Mesenchymal stem cell (in vitro differentiated cells and primary cell): ENCODE measurements at places on chromosomes 5 and 9.

GRCh38 chr9:79565245-79565644 lies 6.5 kb upstream of the TLE4 start:
- DNase-seq = no peak

GRCh38 chr5:61679562-61679961 lies 347.5 kb downstream of the ZSWIM6 start:
- DNase-seq = no peak

- peak; percentile 47 for DNase-seq
Measured at GRCh38 chr9:69658987-69659675, 13.0 kb downstream of the APBA1 start.

- DNase-seq = no peak
Measured at GRCh38 chr5:82584631-82585030, 306.5 kb upstream of the RPS23 start.

DNA sequence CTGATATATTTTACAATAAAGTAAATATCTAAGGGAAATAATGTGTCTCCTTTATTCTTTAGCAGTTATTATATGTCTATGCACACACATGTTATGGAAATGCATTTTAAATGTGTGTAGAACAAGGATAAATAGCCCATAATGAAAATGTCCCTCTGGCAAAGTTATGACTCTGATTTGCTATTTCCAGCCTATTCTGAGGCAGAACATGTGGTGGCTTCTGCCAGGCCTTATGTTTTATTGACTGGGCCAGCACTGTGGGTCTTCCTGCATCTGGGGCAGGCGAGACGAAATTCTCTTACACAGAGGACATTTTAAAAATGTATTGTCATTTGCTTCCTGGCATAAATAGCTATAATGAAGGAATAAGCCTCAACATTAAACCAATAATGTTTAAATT lies 52.8 kb downstream of the S1PR3 start:
- DNase-seq = no peak

- DNase-seq = peak; percentile 15
Measured at GRCh38 chr5:135921388-135921787, 25.7 kb upstream of the IL9 start.

DNA sequence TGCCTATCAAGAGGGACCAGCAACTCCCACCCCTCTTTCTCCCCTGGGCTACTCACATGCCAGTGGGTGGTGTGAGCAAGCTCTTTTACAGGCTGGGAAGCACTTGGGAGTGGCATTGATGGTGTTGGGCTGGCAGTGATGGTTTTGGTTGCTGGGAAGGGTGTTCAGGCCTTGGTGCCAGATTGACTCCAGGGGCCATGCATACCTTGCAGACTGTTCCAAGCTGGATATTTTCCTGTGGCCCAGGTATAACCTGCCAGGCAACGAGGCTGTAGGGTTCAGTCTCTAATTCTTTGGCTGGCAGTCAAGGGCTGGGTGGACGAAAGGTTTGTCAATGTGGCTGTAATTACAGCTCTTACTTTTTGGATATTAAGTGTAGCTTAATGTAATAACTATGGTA lies 177.3 kb downstream of the MACROH2A1 start:
- no peak for DNase-seq

GRCh38 chr5:174945853-174946252 lies 221.5 kb downstream of the MSX2 start:
- DNase-seq = no peak

- no peak for DNase-seq
Measured at GRCh38 chr5:139831624-139832023, 36.0 kb downstream of the PSD2 start.

DNA sequence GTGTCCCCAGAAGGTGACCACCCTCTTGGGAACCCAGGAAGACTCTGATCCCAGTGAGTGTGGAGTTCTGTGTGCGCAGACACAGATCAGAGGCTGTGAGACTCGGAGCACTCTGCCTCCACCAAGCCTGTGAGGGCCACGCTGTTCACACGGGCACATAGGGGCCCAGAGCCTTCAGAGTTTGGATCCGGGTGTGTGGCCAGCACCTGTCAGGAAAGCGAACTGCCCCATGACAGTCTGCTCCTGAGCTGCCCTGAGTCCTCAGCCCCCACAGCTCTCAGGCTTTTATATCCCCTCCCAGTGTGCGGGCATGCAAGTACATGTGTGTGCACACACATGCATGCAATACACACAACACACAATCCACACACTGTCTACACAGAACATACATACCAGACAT lies 161.8 kb upstream of the IRX2 start:
- no peak for DNase-seq

GRCh38 chr5:96048763-96049162 lies 87.1 kb upstream of the ELL2 start:
- DNase-seq = no peak

DNA sequence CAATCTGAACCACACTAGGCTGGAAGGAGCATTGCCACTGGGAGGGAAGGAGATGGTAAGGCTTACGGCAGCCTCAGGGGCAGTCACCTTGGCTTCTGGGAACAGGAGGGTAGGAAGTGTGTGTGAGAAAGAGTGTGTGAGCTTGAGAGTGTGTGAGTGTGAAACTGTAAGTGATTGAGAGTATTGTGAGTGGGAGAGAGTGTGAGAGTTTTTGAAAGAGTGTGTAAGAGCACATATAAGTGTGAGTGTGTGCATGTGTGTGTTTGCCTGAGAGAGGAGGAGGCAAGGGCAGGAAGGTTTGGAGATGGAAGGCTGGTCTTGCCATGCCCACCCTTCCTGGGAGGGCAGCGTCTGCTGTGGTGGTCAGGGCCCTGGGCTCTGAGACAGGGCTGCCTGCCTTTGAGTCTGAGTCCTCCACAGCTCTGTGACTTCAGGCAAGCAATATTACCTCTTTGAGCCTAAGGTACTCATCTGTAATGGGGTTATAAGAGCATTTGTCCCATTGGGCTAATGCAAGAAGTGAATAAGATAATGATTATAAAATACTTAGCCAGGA lies 51.9 kb upstream of the BOD1 start:
- DNase-seq = no peak
